ENCODE measurements at places on chromosomes 7 and 10.

GRCh38 chr10:75405598-75406461, 4.3 kb upstream of the ZNF503 start:
- no peak for DNase-seq

GRCh38 chr10:130137659-130138478, 1.7 kb downstream of the GLRX3 start:
- no peak for DNase-seq

GRCh38 chr10:19719284-19719683, 96.9 kb upstream of the PLXDC2 start:
- no peak for DNase-seq

- DNase-seq = peak; percentile 54
These were observed 3.0 kb downstream of the NUP42 start for GRCh38 chr7:23184709-23185359.

- no peak for DNase-seq
These were observed 11.3 kb downstream of the NFKB2 start for GRCh38 chr10:102406815-102407214.

DNA sequence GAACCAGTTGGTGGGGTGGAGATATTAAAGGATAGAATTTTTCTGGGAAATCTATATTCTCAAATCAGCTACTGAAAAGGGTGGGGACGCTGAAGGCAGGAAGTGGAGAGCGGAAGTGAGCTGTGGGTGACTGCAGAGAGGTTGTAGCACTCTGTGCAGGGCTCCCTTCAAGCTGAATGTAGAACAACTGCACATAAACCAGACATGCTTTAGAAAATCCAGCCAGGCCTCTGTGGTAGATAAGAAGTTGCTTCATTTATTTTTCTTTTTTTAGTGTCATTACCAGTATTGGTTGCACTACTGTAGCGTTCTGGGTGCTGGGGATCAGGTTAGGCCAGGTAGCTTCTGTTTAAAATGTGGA, 127.8 kb downstream of the CELF2 start:
- DNase-seq = peak; percentile 58

DNA sequence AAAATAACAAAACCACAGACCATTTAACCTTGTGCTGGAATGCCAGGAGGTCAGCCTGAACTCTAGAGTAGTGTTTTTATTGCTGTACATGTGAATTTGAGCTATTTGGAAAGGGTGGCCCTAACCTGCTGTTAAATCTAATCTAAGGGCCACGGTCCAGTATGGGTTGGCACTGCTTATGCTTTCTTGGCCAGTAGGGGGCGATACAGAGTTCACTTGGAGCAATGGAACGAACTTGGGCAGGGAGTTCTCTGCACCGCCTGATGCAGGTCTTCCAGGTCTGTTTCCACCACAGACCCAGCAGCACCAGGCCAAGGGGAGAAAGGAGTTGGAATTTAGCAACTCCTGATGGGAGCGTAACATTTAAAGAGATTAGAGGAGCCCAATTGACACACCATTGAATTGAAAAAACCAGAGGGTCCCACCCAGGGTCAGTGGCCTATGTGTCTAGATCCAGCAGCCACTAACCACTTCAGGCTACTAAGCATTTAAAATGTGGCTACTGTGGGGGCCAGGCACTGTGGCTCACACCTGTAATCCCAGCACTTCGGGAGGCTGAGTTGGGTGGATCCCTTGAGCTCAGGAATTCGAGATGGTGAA, 75.7 kb upstream of the EFCAB10 start:
- peak; percentile 79 for DNase-seq

- no peak for DNase-seq
These were observed 84.1 kb upstream of the PARD3 start for GRCh38 chr10:34899161-34899560.

DNA sequence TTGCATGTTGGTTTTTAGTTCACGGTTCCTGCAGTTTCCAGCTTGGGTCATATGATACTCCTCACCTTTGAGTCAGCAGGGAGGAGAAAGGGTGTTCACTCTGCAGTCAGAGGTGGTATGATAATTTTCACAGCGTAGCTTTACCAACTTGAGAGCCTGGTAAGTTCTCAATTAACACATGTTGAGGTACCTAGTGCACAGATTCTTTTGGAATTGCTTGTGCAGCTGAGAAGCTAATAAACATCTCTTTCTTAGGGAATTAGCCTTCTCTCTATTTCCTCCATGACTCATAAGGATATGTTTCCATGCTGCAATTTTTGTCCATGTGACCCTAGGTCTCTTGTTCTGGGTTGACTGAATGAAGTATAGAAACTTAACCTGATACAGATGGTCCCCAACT, 166.6 kb downstream of the KIF20B start:
- DNase-seq = no peak

DNA sequence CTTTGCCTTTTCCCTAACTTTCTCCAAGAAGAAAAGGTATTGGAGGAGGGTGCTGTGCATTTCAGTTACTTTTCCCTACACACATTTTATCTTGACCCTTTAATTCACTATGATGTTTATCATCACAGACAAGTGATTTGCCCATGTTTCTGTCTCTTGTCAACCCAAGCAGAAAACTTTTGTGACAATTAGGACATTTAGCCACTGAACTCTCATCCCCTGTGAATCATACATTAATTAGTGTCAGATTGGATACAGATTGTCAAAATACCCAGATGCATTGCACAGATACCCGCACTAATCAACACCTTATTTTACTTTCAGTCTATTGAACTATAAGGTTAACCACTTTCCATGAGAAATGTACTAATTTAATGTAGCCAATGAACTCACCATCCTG, 912.9 kb downstream of the SORCS1 start:
- no peak for DNase-seq

GRCh38 chr7:141563956-141564623, 12.9 kb downstream of the AGK start:
- peak; percentile 48 for DNase-seq

GRCh38 chr10:105387971-105388370, 746.9 kb downstream of the SORCS3 start:
- DNase-seq = no peak

- no peak for DNase-seq
These were observed 143.9 kb downstream of the WDR37 start for GRCh38 chr10:1199897-1200721.

- DNase-seq = no peak
These were observed 351.4 kb downstream of the PAXIP1 start for GRCh38 chr7:154651501-154651900.

DNA sequence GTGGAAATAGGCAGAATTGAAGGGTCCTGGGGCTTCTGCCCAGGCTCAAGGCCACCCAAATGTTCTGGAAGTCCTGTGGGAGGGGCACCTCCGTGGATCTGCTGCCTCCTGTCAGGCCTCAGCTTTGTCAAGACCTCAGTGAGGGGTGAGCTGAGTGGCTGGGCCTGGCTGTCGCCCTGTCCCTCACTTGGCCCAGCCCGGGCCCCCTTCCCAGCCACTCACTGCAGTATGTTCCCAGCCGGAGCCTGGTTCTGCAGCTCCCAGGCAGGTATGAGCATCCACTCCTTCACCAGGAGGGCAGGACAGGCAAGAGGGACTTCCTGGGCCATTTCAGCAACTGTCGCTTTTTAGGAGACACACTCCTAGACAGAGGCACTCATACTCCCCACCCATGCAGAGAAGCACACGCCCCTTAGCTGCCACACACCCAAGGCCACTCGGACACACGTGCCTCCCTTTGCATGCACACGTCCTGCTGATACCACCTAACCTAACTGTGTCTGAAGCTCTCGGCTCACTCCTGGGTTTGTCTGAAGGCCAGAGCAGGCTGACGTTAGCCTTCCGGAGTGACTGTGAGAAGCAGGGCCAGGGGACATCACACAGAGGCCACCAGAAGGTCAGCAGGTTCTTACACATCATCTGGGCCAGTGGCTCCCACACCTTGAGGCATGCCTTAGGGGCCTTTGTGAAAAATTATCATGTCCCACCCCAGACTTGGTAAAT, 72.2 kb upstream of the COL13A1 start:
- DNase-seq = no peak

GRCh38 chr7:27916372-27916771, 176.4 kb downstream of the TAX1BP1 start:
- DNase-seq = no peak

- DNase-seq = no peak
These were observed 24.8 kb upstream of the ZNF800 start for GRCh38 chr7:127417346-127417745.

- no peak for DNase-seq
These were observed 15.3 kb downstream of the NUDT5 start for GRCh38 chr10:12180221-12180974.

DNA sequence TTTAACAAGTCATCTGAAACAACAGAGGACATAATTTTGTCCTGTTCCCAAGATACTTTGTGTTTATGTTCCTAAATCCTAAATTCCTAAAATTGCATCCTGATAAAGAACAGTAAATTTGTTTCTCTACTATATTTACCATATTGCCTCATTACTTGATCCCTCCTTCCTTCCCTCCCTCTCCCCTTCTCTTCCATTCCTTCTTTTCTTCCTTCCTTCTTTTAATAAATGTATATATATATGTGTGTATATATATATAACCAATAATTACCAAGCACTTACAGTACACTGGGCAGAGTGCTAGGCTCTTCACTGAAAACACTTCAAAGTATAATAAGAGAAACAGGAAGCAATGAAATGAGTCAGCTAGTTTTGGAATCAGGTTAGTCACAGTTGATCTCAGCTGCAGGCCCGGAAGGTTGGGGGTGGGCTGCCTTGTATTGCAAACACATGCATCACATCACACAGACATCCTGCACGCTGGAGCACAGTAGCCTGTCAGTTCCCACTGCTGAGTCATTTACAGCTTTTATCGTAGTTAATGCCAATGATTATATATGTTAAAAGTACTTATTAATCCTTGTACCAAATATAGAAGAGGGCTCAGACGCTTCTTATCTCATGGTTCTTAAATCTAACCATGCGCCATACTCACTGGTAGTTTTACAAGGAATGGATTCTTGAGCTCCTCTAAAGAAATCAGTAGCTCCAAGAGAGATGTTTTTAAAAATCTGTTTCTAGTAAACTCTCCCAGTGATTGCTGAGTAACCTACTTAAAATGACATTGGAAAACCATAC, 551.7 kb downstream of the GRM8 start:
- DNase-seq = peak; percentile 44

- DNase-seq = no peak
These were observed 133.8 kb upstream of the ZNF92 start for GRCh38 chr7:65239707-65240352.

DNA sequence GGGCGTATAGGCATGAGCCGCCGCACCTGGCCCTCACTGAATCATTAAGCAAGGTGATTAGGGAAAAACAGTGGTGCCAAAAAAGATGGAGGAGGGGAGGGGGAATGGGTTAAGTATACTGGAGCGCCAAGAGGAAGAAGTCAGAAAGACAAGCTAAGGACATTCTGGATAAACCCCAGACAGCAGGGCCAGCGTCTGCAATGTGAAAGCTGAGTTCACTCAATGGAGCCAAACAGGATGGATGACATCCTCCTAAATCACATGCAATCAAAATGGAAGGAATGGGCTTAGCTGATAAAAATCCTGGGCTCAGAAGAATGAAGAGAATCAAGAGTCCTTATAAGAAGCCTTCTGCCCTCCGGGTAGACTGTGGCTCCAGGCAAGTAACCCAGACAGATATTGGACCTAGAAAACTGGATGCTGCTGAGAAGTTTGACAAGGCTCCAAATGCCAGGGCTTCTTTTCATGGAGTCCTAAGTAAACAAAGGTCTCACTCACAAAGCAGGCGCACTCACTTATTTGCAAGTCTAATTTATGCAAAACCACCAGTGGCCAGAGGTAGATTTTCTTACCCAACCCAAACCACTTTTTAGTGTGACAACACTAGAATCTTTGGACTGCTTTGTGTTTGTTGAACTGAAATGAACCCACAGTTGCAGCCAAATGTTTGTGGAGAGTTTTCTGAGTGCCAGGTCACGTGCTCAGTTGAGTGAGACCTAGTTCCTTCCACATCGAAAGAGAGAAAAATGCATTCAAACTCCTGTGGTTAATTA, 519.1 kb upstream of the AUTS2 start:
- DNase-seq = no peak

- no peak for DNase-seq
These were observed 81.8 kb downstream of the DIP2C start for GRCh38 chr10:607545-608185.

DNA sequence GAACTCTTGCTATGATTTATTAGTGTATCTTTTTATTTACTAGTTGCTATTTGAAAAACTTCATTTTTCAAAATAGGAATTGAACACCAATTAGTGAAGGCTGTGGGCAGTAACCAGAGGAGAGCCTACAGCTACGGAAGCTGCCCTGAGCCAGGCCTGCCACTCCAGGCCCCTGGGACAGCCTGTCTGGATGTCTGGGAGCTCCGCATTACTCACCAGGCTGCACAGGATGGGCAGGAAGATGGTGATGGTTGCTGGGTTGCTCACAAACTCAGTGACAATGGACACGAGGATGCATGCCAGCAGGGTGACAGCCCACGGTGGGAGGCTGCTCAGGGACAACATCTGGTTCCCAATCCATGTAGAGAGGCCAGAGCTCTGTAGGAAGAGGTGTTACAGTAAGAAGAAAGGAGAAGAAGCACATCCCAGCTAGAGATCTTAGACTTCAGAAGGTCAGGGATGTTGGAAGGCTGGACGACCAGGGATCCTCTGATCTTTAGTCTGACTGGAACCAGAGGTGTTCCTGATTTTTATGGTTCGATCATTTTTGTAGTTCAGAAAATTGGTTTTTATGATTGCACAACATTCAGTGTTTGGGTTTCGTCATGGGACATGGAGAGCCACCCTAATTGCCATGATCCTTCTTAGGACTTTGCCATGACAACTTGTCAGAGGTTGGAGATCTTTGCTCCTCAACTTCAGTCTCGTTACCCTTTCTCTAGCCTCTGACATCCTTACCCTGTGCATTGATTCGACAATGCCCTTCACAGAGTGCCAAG, 23.2 kb downstream of the STMP1 start:
- DNase-seq = no peak

DNA sequence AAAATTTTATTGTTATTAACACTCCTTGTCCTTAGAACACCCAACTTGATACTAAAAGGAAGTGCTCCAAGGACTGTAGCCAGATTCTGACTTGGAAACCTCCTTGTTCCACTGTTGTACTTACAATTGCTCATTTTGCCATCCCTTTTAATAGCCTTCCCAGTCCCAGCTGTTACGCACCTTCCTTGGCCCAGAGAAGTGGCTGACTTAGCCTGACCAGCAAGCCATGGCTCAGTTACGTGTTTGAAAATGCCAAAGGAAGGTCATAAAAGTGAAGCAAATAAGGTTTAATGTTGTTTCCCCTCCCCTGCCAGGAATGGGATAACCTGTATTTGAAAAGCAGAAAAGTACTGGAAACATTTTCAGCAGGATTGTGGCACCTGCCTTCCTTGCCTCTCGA, 3.7 kb upstream of the ANKRD1 start:
- no peak for DNase-seq

DNA sequence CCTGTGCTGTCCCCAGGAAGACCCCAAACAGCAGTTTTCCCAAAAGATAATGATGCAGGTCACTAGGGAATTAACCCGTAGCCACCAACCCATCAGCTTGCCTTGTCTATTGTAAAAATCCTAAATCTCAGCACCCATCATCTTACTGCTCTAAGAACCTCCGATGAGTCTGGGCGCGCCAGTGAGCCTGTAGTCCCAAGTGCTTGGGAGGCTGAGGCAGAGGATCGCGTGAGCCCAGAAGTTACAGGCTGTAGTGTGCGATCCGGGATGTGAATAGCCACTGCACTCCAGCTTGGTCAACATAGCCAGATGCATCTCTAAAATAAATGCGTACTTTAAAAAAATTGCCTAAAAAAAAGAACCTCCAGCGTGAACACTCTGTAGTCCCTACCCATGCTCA, 951 bp downstream of the AS3MT start:
- DNase-seq = no peak

- DNase-seq = no peak
These were observed 73.5 kb upstream of the MKLN1 start for GRCh38 chr7:131254211-131254610.

- DNase-seq = no peak
These were observed 49.1 kb upstream of the SEMA3C start for GRCh38 chr7:80967917-80968297.

- no peak for DNase-seq
These were observed 36.0 kb downstream of the MALSU1 start for GRCh38 chr7:23335136-23335535.

All from NAMALWA (cell line).